ELR (cell line): ENCODE measurements at places on chromosomes 5 and 9.

- DNase-seq: no peak
These were observed 142.2 kb downstream of the DCP2 start for GRCh38 chr5:113118765-113119164.

- DNase-seq: peak; percentile 10
These were observed 4.1 kb downstream of the KIF4B start for GRCh38 chr5:155017610-155018009.

DNA sequence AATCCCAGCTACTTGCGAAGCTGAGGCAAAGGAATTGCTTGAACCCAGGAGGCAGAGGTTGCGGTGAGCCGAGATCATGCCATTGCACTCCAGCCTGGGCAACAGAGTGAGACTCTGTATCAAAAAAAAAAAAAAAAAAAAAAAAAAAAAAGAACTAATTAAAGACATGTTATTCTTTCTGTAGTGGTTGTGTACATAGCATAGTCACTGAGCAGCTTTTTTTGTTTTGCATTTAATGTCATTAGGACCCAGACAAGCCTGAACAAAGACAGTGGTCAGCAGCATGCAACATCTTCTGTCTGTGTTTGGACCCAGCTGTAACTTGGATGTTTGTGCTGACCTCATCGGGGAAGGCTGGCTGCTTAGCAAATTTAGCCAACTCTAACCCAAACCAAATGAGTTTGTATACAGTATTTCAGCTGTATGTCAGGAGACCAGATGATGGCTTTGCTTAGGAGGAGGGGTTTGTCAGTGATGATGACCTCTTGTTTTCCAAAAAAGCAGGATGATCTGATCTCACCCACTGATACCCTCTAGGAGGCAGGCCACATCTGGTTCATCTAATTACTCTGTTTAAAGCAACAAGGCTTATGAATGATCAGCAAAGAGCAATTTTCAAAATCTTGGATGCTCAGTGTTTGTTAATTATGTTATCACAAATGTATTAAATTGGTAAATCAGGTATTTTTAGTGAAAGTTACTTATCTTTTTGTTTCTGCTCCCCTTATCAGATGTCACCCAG is 39.5 kb downstream of the SNCAIP start:
- no peak for DNase-seq

GRCh38 chr5:151125421-151125820 is 32.2 kb downstream of the ANXA6 start:
- no peak for DNase-seq

GRCh38 chr5:67283988-67284487 is 87.4 kb upstream of the CD180 start:
- no peak for DNase-seq

GRCh38 chr9:137812356-137813023 is 65.1 kb upstream of the CACNA1B start:
- no peak for DNase-seq
